ENCODE measurements at places on chromosomes 1 and 21. TPM values are rescaled to one million over a fixed set of nuclear protein-coding genes. Genes with fewer than 3 reads are reported as not detected.

- H3K27me3 ChIP-seq: no peaks in the 10 kb centered on the region
- peak; percentile 85 for DNase-seq
- H3K36me3 ChIP-seq: peaks cover 71% of the 10 kb centered on the region
- H3K4me1 ChIP-seq: peaks cover 33% of the 10 kb centered on the region
- H3K4me3 ChIP-seq: no peak overlapping the region
These were observed 136.6 kb upstream of the CD34 start for GRCh38 chr1:208047476-208047934.

- H3K4me3 ChIP-seq: no peak overlapping the region
- no peaks in the 10 kb centered on the region for H3K4me1 ChIP-seq
- H3K36me3 ChIP-seq: no peaks in the 10 kb centered on the region
These were observed 107.6 kb downstream of the GRIK1 start for GRCh38 chr21:29832217-29832616.

ITLN2 gene
- 0.19 TPM for total RNA-seq

DNA sequence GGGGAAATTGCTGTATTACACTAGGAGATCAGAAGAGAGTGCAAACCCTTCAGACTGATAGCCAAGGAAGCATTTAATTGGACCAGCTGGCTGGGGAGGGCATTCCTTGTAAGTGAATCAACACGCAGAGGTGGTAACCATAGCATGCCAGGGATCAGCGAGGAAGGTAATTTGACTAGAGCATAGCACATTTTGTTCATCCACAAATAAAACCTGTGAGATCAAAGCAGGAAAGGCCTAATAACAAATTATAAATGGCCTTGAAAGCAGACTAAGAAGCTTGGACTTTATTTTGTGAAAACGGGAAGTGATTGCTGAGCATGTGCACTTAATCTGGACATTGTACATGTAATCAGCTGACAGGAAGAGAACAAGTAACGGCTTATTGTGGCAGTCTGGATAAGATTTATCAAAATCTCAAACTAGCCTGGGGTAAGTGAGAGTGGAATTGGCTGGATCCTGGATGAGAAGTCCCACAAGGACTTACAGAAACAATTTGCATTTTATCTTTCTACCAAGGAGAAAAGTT is 11.7 kb upstream of the CD55 start:
- peak overlapping the region; percentile 79 for H3K27ac ChIP-seq
- no peaks in the 10 kb centered on the region for H3K27me3 ChIP-seq
- no peaks in the 10 kb centered on the region for H3K36me3 ChIP-seq
- DNase-seq: no peak
- peak overlapping the region; percentile 57 for H3K4me3 ChIP-seq

- H3K27me3 ChIP-seq: no peaks in the 10 kb centered on the region
- no peaks in the 10 kb centered on the region for H3K4me1 ChIP-seq
- no peak overlapping the region for H3K27ac ChIP-seq
- DNase-seq: no peak
These were observed 51.7 kb downstream of the ZP4 start for GRCh38 chr1:237838904-237839534.

- no peaks in the 10 kb centered on the region for H3K36me3 ChIP-seq
- H3K27ac ChIP-seq: peak overlapping the region; percentile 65
- no peak for DNase-seq
- H3K27me3 ChIP-seq: no peaks in the 10 kb centered on the region
- peaks cover 100% of the 10 kb centered on the region for H3K4me1 ChIP-seq
- no peak overlapping the region for H3K4me3 ChIP-seq
These were observed 14.0 kb downstream of the BCAR3 start for GRCh38 chr1:93667642-93668041.

- H3K4me3 ChIP-seq: no peak overlapping the region
- H3K36me3 ChIP-seq: no peaks in the 10 kb centered on the region
- no peak for DNase-seq
- H3K27me3 ChIP-seq: no peaks in the 10 kb centered on the region
These were observed 151.7 kb downstream of the CDC42BPA start for GRCh38 chr1:227166559-227166958.

SLC9C2 gene
- total RNA-seq: not detected

GRCh38 chr1:170670802-170671628 is 7.1 kb downstream of the PRRX1 start:
- peaks cover 57% of the 10 kb centered on the region for H3K27me3 ChIP-seq
- peak overlapping the region; percentile 7 for H3K27ac ChIP-seq
- DNase-seq: peak; percentile 48
- no peaks in the 10 kb centered on the region for H3K36me3 ChIP-seq

INTS7 gene
- 9.5 TPM for total RNA-seq

SMG5 gene
- 91.1 TPM for total RNA-seq

SPRR1A gene
- total RNA-seq: not detected

GRCh38 chr21:17819877-17820229 is 697 bp upstream of the C21orf91 start:
- peaks cover 7% of the 10 kb centered on the region for H3K36me3 ChIP-seq
- H3K4me3 ChIP-seq: peak overlapping the region; percentile 84
- H3K27ac ChIP-seq: peak overlapping the region; percentile 93
- no peaks in the 10 kb centered on the region for H3K27me3 ChIP-seq

GRCh38 chr1:178954325-178954690 is 71.4 kb upstream of the FAM20B start:
- DNase-seq: no peak
- no peaks in the 10 kb centered on the region for H3K27me3 ChIP-seq
- H3K4me3 ChIP-seq: no peak overlapping the region
- H3K36me3 ChIP-seq: no peaks in the 10 kb centered on the region

REN gene
- total RNA-seq: not detected

DNA sequence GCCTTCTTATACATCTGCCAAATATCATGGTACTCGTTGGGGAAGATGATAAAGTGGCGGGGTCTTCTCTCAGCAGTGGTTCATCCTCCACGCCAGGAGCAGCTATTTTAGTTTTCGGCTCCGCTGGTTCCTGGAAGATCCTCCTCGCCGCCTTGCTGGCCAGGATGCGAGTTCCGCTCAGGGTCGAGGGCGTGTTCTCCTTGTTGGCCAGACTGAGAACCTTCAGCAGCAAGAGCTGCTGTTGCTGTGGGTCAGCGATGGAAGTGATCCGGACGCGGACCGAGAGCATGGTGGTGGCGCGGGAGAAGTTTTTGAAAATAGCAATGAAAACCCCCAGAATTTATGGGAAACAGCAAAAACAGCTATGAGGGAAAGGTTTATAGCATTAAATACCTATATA is 11.4 kb upstream of the CFAP126 start:
- H3K4me3 ChIP-seq: peak overlapping the region; percentile 28
- no peaks in the 10 kb centered on the region for H3K36me3 ChIP-seq
- DNase-seq: peak; percentile 35
- no peak overlapping the region for H3K27ac ChIP-seq

GRCh38 chr1:53134961-53135734 is 7.3 kb downstream of the SLC1A7 start:
- H3K36me3 ChIP-seq: no peaks in the 10 kb centered on the region
- H3K4me3 ChIP-seq: no peak overlapping the region
- peak overlapping the region; percentile 45 for H3K27ac ChIP-seq
- no peaks in the 10 kb centered on the region for H3K27me3 ChIP-seq
- no peak for DNase-seq

SZT2 gene
- 24.8 TPM for total RNA-seq

S100A7 gene
- not detected for total RNA-seq

BEST4 gene
- 0.11 TPM for total RNA-seq

Measured in left ventricle myocardium inferior (tissue), 1 donor.